Fibroblast of skin of back (primary cell): ENCODE measurements at places on chromosomes 6 and 20.
A peak's percentile ranks its signal among the peaks of the same experiment; 100 is the strongest.

DNA sequence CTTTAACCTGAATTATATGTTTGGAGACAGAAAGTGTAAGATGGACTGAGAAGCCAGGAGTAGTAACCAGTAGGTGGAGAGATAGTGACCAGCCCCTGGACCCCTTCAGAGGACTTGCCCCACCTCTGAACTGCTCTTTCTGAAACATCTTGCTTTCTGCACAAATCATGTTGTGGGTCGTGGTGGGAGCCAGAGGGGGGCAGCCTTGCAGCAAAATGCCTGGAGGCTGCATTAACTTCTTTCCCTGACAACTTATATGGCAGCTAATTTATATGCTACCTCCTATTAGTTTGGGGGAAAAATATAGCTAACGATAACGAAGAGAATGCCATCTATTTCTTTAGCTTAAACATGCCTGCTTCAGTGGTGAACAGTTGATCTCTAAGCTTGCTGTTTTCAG lies 859.8 kb downstream of the MAFB start:
- peak; percentile 35 for DNase-seq

GRCh38 chr20:63295846-63296245 lies 2.9 kb downstream of the COL20A1 start:
- no peak for DNase-seq

DNA sequence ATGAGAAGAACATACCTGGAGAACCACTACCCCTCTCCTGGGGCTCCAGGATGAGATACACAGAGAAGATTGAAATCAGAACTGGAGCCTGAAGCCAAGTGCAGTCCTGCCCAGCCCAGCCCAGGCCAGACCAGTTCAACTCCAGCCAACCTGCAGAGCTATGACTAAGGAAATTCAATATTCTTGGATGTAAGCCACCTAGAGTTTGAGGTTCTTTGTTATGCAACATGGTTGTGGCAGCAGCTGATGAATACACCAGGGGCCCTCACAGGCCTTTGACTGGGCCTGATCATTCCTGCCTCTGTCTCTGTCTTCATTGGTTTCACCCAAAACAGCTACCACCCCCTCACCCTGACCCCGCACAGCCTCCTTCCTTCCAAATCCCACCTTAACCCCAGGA lies 167.8 kb downstream of the LRFN2 start:
- DNase-seq: no peak

DNA sequence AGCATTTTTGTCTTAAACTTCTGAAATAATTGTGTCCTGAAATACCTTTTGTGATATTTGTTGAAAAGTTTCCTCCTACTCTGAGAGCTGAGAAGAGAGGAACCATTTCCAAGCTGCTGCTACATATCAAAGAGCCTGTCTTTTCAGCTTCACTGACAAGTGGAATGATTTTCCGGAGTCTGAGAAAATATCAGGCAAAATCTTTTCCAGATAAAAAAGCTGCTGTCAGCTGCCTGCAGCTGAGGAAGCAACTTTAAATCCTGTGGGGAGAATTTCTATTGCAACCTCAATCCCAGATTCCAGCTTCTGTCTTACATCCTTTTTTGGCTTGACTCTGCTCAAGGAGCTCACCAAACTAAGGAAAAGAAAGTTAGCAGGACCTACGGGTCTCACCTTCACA lies 904.3 kb downstream of the PHF3 start:
- no peak for DNase-seq

- no peak for DNase-seq
These were observed 13.4 kb upstream of the GCNT2 start for GRCh38 chr6:10507715-10508114.

DNA sequence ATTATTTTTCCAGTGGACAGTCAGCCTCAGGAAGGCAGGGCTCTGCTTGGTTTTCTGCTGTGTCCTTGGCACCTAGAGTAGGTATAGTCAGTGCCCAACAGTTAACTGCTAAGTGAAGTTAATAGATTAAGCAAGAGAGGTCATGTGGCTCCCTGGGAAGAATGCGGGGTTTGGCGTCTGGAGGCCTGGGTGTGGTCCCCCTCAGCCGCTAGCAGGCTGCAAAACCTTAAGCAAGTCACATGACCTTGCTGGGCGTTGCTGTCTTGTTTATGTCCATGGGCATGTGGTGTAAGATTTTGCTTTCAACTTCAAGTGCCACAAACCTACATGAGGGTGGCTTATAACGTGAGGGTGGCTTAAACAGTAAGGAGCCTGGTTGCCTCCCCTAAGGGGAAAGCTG lies 75.5 kb upstream of the SCP2D1 start:
- DNase-seq: peak; percentile 32

- DNase-seq: no peak
These were observed 8.3 kb upstream of the MRPS18A start for GRCh38 chr6:43695967-43696291.

- DNase-seq: no peak
These were observed 3.3 kb downstream of the NDRG3 start for GRCh38 chr20:36742558-36742957.

- DNase-seq: no peak
These were observed 9.1 kb downstream of the XKR7 start for GRCh38 chr20:31977080-31977479.

- DNase-seq: peak; percentile 53
These were observed 45.8 kb downstream of the TM9SF4 start for GRCh38 chr20:32155017-32155981.

DNA sequence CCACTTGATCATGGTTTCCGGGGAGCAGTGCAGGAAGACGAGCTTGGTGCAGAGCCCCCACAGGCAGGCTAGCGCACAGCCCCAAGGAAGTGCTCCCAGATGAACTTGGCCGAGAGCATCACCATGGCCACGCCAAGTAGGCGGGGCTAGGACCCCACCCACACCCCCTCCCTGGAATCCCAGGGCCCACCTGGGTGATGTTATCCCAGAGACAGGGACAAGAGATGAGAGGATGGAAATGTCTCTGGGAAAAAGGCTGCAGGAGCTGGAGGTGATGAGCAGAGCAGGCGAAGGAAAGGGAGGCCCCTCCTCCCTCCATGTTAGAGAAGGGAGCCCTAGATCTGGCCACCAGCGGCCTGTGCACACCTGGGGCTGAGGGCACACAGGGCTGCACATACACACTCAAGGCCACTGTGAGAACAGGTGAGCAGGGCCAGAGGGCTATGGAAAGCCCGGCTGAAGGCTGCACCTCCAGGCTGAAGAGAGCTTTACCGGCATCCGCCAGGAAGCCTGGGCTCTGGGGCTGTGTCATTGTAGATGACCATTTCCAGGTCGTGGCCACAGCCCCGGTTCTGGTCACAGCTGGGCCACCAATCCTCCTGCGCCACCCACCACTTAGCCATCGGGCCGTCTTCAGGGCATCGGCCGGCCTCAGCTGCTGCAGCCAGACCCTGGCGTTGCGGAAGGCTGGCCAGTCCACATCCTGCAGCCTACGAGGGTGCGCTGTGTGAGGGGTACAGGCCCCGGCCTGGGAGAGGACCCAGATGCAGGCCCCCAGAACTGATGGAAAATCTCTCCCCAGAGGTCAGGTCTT lies 24.9 kb downstream of the NPEPL1 start:
- no peak for DNase-seq

GRCh38 chr6:684831-685636 lies 7.9 kb downstream of the EXOC2 start:
- DNase-seq: peak; percentile 57

DNA sequence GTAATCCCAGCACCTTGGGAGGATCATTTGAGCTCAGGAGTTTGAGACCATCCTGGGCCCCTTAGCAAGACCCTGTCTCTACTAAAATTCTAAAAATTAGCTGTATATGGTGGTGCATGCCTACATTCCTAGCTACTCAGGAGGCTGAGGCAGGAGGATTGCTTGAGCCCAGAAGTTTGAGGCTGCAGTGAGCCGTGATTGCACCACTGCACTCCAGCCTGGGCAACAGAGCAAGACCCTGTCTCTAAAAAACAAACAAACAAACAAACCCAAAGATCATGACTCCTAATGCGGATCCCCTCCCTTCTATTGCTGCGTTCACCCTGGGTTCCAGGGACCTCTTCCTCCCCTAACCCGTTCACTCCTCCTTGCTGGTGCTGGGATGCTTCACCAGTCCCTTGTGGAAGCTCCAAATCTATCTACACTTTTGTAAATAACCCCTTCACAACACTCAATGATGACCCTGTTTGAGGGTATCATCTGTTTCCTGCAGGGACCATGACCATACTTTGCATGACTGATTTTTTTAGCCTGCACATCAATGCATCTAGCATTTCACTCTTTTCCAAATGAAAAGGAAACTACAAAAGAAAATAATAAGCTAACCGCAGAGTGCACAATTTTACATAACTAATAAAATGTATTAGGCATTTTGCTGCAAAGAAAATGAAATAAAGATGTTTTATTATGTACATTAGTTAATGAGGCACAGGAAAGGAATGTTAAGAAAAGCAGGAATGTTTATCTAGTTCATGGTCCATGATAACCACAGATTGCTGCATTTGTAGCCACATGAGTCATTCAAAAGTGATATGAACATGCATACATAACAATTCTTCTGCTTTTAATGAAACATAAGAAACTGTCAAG lies 30.5 kb upstream of the IPCEF1 start:
- peak; percentile 97 for DNase-seq

- DNase-seq: no peak
These were observed 54.8 kb downstream of the PLG start for GRCh38 chr6:160756871-160757270.

- no peak for DNase-seq
These were observed 48.9 kb downstream of the TMEM244 start for GRCh38 chr6:129812145-129812777.

GRCh38 chr6:52391599-52391998 lies 28.5 kb upstream of the EFHC1 start:
- no peak for DNase-seq

DNA sequence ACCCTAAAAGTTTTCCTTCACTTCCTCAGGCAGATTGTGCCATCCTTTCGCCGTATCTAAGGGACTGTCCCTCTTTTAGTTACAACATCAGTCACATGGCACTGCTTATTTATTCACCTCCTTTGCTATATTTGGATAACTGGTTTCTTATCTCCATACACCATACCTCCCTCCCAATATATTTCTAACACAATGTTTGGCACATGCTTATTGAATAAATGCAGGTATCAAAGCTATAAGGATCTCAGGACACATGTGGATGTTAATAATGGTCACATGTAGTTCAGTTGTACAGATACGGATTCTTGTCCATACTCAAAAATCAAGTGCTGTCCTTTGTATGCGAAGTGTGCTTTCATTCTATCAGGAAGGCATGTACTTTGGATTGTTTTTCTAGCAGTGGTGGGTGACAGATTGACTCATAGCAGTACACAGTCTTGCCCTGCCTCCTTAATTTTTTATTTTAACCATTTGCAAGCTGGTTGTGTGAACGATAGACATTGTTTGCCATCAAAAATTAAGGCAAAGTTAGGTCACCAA lies 407.1 kb upstream of the RUNX2 start:
- peak; percentile 28 for DNase-seq

- no peak for DNase-seq
These were observed 81.6 kb downstream of the EPB41L2 start for GRCh38 chr6:130981409-130981808.

DNA sequence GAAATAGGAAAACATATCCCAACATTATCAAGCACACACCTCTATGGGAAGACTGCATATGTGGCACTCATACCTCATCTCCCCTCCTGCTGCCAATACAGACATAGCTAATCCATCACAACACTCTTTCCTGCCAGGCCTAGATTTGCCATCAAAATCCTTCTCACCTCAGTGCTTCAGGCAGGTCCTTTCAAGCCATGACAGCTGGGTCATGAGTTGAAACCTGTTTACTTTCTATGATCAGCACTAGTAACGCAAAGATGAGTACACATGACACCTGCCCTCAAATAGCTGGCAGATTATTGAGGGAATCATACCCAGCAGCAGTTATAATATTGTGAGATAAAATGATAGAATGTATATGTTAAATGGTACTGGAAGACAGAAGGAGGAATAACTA lies 183.1 kb downstream of the AIG1 start:
- no peak for DNase-seq

DNA sequence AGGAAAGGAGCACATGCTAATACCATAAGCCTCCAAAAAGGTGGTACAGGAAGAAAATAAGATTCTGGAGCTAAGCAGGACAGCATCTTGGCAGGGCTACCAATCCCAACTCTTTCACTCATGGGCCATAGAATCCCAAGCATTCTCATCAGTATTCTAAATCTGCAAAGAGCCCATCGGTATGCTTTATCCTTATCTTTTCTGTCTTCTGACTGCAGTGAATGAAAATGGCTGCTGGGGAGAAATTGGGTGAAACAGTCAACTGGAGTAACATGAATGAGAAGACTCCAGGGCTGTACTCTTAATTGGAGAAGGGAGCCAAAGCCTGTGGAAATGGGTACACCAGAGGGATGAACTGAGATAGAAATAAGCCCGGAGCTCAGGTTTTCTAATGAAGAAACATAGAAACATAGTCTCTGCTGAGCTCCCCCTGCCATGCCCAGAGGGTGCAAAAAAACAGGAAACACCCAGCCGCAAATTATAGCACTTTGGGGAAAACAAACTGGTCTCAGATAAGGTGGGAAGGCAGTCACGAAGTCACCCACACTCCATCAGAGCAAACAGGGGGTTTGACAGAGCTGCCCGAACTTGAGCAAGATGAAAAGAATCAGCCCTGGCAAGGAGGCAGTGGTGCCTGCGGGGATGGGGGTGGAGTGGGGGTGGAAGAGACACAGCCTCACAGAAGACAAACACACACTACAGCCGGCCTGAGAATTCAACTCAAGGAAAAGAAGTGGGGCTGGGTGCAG lies 35.4 kb upstream of the E2F3 start:
- no peak for DNase-seq

GRCh38 chr6:169190144-169190584 lies 63.5 kb downstream of the THBS2 start:
- DNase-seq: peak; percentile 89

- DNase-seq: no peak
These were observed 73.0 kb downstream of the TIAM2 start for GRCh38 chr6:155067956-155068615.

- peak; percentile 62 for DNase-seq
These were observed 865 bp upstream of the DAAM2 start for GRCh38 chr6:39791311-39791710.

DNA sequence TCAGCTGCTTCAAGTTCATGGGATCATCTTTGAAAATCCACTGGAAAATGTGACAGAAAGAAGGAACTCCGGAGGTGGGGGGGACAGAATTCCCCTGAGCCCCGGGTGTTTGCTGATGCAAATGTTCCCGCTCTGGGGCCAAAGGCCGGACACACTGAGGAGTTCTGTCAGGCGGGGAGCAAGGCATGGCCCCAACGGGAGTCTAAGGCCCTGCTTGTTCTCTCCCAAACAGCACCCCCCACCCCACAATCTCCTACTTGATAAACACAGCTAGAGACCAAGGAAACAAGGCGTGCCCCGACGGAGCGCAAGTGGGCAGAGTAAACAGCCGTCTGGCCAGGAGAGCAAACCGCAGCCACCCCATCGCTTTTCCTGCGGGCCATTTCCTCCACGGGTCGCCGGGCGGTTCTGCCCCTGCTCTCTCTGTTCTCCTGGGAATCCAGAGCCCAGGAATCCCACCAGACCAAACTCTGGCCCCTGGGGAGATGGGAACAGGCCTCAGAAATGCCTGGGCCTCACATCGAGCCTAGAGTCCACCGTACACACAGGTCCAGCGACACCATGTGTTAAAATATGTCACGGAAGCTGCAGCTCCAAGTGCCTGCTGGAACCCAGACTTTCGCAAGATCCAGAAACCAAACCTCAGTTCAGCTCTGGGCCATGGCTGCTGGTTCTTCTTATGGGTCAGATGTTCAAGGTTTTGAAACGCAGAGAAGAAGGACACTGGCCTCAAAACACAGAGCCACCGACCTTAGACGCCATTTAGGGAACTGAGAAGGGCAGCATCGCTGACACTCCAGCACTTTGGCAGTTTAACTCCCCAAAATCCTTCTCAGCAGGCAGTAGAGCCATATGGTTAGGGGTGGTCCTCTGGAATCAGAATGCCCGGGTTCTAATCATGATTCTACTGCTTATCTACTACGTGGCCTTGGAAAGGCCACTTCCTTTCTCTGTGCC lies 104.2 kb downstream of the PREX1 start:
- DNase-seq: peak; percentile 51
